ENCODE measurements at places on chromosomes 4 and X. TPM values are rescaled to one million over a fixed set of nuclear protein-coding genes. Genes with fewer than 3 reads are reported as not detected.
A peak's percentile ranks its signal among the peaks of the same experiment; 100 is the strongest.

GRCh38 chr4:61851126-61851525, 651.0 kb downstream of the ADGRL3 start:
- DNase-seq: no peak
- H3K27ac ChIP-seq: no peak overlapping the region
- H3K36me3 ChIP-seq: no peaks in the 10 kb centered on the region
- no peak overlapping the region for H3K4me3 ChIP-seq
- H3K27me3 ChIP-seq: no peaks in the 10 kb centered on the region
- no peaks in the 10 kb centered on the region for H3K4me1 ChIP-seq

DNA sequence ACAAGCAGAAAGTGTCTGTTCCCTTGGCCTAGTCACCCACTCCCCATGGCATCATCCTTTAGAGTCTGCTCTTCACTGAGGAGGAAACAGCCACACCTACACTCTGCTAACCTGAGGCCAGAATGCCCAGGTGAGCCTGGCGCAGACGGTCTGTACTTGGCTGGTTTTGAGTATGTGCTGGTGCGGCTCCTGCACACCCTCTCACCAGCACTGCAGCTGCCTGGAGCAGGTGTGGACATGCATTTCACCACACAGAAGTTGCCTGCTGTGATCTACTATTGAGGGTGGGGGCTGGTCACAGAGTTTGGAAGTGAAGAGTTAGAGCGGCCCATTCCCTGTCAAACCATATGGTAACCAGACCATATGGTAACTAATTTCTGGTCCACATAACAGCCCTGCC, 39.5 kb downstream of the KANTR start:
- peaks cover 5% of the 10 kb centered on the region for H3K36me3 ChIP-seq
- no peaks in the 10 kb centered on the region for H3K27me3 ChIP-seq
- DNase-seq: no peak
- no peak overlapping the region for H3K4me3 ChIP-seq

GRCh38 chr4:8224975-8225625, 26.0 kb downstream of the SH3TC1 start:
- no peak for DNase-seq
- no peaks in the 10 kb centered on the region for H3K27me3 ChIP-seq
- no peak overlapping the region for H3K4me3 ChIP-seq
- peaks cover 6% of the 10 kb centered on the region for H3K36me3 ChIP-seq
- no peak overlapping the region for H3K27ac ChIP-seq
- peaks cover 16% of the 10 kb centered on the region for H3K4me1 ChIP-seq

DNA sequence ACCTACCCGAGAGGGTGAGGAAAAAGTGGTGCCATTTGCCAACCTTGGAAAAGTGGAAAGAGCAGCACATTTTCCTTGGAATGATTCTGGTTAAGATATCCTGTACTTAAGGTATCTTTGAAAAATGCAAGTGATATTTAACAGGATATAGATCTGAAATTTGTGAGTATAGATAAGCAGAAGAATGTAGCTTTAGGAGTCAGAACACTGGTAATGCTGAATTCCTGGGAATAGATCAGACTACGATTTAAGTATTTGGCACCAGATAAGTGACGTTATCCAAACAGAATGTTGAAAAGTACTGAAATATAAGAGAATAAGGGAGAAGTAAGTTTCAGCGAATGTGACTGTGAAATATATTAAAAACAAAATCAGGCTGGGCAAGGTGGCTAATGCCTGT, 210.1 kb downstream of the PCDH7 start:
- DNase-seq: no peak
- H3K4me1 ChIP-seq: peaks cover 7% of the 10 kb centered on the region
- no peak overlapping the region for H3K27ac ChIP-seq
- H3K4me3 ChIP-seq: no peak overlapping the region

GRCh38 chrX:77814210-77814609, 28.2 kb upstream of the ATRX start:
- H3K4me3 ChIP-seq: no peak overlapping the region
- no peaks in the 10 kb centered on the region for H3K36me3 ChIP-seq
- no peak for DNase-seq
- no peaks in the 10 kb centered on the region for H3K4me1 ChIP-seq
- no peak overlapping the region for H3K27ac ChIP-seq
- H3K27me3 ChIP-seq: no peaks in the 10 kb centered on the region

DNA sequence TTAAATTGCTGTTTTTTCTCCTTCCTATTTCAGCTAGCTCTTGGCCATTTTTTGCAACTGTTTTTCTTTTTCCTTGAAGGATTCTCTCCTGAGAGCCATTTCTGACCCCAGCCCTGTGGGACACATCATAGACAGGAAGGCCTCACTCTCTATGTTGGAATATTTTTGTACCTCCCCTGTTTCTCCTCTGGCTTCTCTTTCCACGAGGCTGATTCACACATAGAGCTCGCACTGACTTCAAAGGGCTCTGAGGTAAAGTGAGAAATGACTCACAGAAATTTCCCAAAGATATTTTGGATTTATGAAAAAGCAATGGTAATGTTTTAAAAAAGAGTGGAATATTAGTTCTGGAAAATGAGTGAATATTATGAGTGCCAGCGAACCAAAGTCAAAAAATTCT, 181.7 kb upstream of the IGFBP7 start:
- no peak overlapping the region for H3K4me3 ChIP-seq
- H3K4me1 ChIP-seq: no peaks in the 10 kb centered on the region
- no peaks in the 10 kb centered on the region for H3K27me3 ChIP-seq
- no peak for DNase-seq

DNA sequence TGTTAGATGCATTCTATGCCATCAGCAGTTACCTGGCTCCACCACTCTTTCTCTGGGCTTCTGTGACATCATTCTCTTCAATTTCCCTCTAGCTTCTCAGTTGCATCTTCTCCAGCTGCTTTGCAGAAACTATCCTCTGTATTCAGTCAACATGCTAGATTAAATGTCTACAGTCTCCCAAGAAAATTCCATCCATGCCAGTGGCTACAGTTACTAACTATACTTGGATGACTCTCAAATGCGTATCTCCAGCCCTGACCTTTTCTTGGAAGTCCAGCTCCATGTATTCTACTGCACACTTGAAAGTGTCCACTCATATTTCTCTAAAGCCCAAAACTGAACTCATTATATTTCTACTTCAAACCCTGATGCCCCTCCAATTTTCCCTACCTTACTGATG, 232.3 kb upstream of the TENM3 start:
- DNase-seq: no peak
- no peak overlapping the region for H3K27ac ChIP-seq
- H3K4me1 ChIP-seq: no peaks in the 10 kb centered on the region
- no peaks in the 10 kb centered on the region for H3K27me3 ChIP-seq

GRCh38 chrX:20244931-20245330, 21.8 kb downstream of the RPS6KA3 start:
- H3K27me3 ChIP-seq: no peaks in the 10 kb centered on the region
- no peak overlapping the region for H3K27ac ChIP-seq
- H3K4me3 ChIP-seq: no peak overlapping the region
- H3K4me1 ChIP-seq: no peaks in the 10 kb centered on the region
- no peak for DNase-seq

DNA sequence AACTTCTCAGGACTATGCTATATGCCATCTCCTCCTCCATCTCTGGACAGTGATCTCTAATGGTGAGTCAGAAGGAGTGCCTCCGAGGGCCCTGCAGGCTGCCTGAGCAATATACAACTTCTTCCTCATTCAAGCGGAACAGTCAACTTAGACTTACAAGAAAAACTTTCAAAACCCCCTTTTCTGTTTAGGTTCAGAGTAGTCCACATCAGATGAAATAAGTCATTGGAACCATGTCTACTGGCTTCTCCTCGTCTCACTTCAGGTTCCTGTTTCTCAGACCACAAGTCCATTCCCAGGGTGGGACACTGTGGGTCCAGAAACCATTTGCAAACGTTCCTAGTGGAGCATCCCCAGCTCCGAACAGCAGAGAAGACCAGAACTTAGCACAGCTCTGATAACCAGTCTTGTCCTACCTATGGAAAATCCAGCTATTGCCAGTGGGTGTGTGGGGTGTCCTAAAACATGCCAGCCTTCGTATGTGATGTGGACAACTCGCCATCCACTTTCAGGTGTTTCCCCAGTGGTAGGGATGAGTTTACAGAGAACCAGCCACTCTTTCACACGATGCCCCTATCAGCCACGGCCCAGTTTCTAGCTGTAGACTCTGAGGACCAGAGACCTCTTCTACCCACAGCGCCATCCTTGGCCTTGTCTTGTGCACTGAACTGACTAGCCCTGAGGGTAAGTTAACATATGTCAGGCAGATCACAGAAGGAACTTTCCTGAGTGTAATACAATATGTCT, 32.7 kb upstream of the NKRF start:
- H3K4me3 ChIP-seq: no peak overlapping the region
- no peaks in the 10 kb centered on the region for H3K4me1 ChIP-seq
- DNase-seq: no peak
- H3K36me3 ChIP-seq: peaks cover 39% of the 10 kb centered on the region

- H3K4me3 ChIP-seq: no peak overlapping the region
- no peaks in the 10 kb centered on the region for H3K27me3 ChIP-seq
- no peak overlapping the region for H3K27ac ChIP-seq
- no peak for DNase-seq
Measured at GRCh38 chrX:79095441-79096041, 48.9 kb upstream of the GPR174 start.

GRCh38 chrX:130179170-130179569, 7.4 kb downstream of the RAB33A start:
- H3K4me3 ChIP-seq: no peak overlapping the region
- no peak overlapping the region for H3K27ac ChIP-seq
- peaks cover 3% of the 10 kb centered on the region for H3K4me1 ChIP-seq
- DNase-seq: no peak

GRCh38 chr4:140150636-140150885, 3.4 kb downstream of the MAML3 start:
- H3K27me3 ChIP-seq: no peaks in the 10 kb centered on the region
- no peaks in the 10 kb centered on the region for H3K36me3 ChIP-seq
- peak overlapping the region; percentile 89 for H3K4me3 ChIP-seq
- no peak for DNase-seq
- H3K27ac ChIP-seq: peak overlapping the region; percentile 97

- H3K27me3 ChIP-seq: no peaks in the 10 kb centered on the region
- H3K4me1 ChIP-seq: no peaks in the 10 kb centered on the region
- H3K4me3 ChIP-seq: no peak overlapping the region
- DNase-seq: no peak
Measured at GRCh38 chrX:103187953-103188475, 26.9 kb upstream of the BEX4 start.

- H3K36me3 ChIP-seq: no peaks in the 10 kb centered on the region
- DNase-seq: no peak
- no peaks in the 10 kb centered on the region for H3K27me3 ChIP-seq
- no peaks in the 10 kb centered on the region for H3K4me1 ChIP-seq
- H3K27ac ChIP-seq: no peak overlapping the region
- no peak overlapping the region for H3K4me3 ChIP-seq
Measured at GRCh38 chrX:3549411-3549911, 164.0 kb downstream of the PRKX start.

DNA sequence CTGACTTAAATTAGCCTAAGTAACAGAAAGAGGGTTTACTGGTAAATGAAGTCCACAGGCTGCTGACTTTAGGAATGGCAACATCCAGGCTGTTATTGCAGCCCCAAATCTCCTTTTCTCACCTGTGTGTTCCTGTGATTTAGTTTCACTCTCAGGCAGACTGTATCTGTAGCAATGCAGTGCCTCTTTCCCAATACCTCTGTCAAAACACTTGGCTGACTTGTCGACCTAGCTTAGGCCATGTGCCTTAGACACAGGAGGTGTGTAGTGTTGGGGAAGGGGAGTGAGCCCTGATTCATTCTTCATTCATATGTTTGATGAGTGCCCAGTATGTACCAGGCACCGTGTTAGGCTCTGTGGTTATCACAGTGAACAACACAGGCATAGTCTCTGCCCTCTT, 46.9 kb downstream of the JADE3 start:
- no peaks in the 10 kb centered on the region for H3K36me3 ChIP-seq
- no peak for DNase-seq
- no peak overlapping the region for H3K4me3 ChIP-seq
- no peaks in the 10 kb centered on the region for H3K27me3 ChIP-seq

- no peak overlapping the region for H3K27ac ChIP-seq
- H3K36me3 ChIP-seq: peaks cover 40% of the 10 kb centered on the region
- no peak for DNase-seq
- peaks cover 21% of the 10 kb centered on the region for H3K4me1 ChIP-seq
- H3K27me3 ChIP-seq: no peaks in the 10 kb centered on the region
- no peak overlapping the region for H3K4me3 ChIP-seq
Measured at GRCh38 chr4:77163641-77164040, 6.6 kb downstream of the CCNG2 start.

DNA sequence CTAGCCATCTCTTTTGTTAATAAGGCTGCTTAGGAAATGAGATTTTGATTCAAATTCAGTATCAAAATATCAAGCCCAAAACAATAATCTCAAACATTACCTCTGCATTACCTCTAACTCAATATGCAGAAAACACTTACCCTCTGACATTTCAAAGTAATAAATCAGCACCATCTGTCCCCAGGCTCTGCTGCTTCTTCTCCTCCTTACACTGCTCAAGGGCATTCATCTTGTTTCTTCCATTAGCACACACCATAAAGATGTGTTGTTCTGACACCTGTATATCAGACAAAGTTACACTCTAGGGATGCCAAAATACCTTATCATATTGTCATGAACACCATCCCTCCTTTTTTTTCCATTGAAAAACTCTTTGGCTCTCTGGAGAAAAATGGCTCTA, 1630.3 kb downstream of the RPA4 start:
- H3K36me3 ChIP-seq: no peaks in the 10 kb centered on the region
- H3K4me1 ChIP-seq: no peaks in the 10 kb centered on the region
- no peak for DNase-seq
- H3K4me3 ChIP-seq: no peak overlapping the region

DNA sequence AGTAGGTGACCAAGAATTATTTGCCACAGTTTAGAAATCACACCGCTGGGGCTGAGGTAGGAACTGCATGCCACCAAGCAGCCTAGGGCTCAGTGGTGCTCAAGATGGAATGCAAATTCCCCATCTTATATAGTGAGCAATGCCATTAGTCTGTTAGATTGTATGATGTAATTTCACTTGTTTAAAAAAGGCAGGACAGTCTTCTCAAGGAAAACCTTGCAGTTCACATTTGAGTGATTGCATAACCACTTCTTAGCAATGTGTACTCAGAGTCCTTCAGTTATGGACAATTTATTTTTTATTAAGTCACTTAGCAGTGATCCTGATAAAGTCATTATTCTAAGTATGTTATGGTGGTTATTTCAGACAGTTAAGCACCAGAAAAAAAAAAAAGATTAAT, 142.9 kb upstream of the SFRP2 start:
- no peak for DNase-seq
- H3K4me3 ChIP-seq: no peak overlapping the region
- no peak overlapping the region for H3K27ac ChIP-seq
- H3K36me3 ChIP-seq: no peaks in the 10 kb centered on the region
- no peaks in the 10 kb centered on the region for H3K27me3 ChIP-seq
- peaks cover 12% of the 10 kb centered on the region for H3K4me1 ChIP-seq

- H3K36me3 ChIP-seq: no peaks in the 10 kb centered on the region
- no peak overlapping the region for H3K27ac ChIP-seq
- no peaks in the 10 kb centered on the region for H3K27me3 ChIP-seq
Measured at GRCh38 chr4:148735432-148736155, 293.4 kb upstream of the NR3C2 start.

Gene FHIP1A
- 0.83 TPM for total RNA-seq

Gene TAPT1
- total RNA-seq: 23.6 TPM

Gene NALF2
- total RNA-seq: 0.63 TPM

Gene NXF2B
- not detected for total RNA-seq

Gene CCDC110
- total RNA-seq: 6.3 TPM

Gene HERC5
- total RNA-seq: 3.7 TPM

All from esophagus muscularis mucosa (tissue), 4 donors.